ENCODE measurements at places on chromosomes 6 and 20.

- DNase-seq, result no peak
Measured at GRCh38 chr6:153801917-153802316, 237.1 kb upstream of the OPRM1 start.

DNA sequence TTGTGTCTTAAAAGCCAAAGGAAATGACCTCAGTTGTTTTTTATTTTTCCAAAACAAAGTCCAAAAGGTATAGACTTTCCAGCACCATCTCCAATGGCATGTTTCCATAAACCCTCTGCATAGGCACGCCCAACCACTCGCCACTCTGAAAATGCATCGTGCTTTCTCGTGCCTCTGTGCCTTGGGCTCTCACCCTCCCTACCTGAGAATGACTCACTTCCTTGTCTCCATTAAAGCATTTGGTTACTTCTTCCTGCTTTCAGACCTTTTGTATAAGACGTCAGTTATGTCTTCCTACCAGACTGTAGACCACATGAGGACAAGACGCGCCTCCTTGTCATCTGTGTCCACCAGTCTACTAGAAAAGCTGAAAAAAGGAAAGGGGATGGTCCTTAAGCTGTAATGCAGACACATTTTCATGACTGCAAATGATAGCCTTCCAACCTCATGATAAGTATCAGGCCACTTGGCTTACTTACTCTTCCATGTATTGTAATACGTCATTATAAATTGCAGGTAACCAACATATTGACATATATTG, 61.2 kb upstream of the CDYL start:
- DNase-seq, result no peak

DNA sequence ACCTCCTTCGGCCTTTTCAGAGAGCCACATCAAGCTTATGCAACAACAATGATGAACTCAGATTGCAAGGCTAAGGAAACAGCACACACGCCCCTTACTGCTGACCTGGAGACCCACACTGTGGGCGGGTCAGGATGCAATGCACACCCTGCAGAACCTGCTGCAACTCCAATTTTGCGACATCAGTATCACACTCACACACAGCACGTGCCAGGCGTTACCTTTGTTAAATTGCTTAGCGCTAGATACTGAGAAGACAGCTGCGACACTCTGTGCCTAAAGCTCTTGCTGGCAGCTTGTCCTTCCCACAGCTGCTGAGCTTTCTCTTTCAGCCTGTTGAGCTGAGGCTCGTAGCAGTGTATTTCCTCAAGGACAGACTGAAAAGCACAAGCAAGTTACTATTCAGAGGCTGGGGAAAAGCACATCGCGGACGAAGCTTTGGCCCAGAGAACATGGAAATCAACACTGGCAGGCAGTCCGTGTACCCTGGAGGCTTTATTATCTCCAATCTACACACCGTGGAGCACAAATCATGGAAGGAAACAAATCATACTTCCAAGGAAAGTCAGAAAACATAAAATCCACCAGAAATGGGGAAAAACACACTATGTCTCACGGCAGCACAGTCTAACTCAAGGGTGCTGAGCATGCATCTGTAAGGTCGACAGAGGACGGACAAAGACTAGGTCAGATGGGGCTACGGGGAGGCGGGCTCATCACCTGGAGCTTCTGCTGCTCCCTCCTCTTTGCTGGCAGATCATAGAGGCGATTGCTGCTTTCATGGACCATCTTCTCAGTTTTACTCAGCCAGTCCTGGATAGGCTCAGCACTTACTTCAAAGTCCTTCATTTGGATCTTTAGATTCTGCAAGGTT, 268.2 kb downstream of the SYNE1 start:
- no peak for DNase-seq

DNA sequence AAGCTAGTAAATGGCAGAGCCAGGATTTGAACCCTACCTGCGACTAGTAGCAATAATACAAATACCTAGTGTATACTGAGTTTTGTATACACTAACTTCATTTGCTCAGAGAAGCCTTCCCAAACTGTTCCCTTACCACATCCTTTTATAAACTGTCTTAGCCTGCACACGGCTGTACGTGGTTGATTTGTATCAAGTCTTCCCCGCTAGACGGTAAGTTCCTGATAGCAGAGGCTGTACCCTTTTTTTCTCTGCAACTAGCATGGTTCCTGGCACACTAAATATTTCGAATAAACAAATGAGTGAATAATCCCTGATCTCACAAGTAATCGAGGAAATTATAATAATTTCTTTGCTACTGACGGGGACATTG, 636 bp downstream of the RTF2 start:
- DNase-seq, result peak; percentile 19

DNA sequence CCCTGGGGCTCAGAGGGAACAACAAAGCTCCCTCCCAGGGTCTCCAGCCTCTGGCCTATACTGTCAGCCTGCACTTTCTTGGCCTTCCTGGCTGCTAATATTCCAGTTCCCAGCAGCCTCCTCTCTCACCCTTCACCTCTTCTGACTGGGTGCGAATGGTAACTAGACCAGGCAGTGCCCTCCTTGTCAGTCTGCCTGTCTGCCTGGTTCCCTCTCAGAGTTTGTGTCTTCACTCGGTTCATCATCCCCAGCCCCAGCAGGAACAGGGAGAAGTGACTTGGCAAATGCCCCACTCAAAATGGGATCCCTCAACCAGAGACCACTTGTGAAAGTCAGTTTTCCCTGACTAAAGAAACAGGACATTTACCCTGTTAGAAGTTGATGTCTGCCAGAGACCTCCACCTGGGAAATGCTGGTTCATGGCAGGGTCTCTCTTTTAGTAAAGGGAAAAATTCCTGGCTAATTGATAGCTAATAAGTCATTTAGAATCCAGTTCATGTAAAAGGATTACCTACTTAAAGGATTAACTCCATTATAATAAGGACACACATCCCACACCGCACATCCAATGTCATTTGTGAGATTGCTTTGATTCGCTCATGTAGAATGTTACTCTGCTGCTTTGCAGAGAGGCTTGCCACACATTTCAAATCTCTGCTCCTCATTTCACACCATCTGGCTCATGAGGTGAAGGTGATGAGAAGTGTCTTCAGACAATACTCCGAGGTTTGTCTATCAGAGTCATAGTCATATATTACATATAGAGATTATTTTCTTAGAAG, 18.6 kb upstream of the MICB start:
- DNase-seq, result no peak

DNA sequence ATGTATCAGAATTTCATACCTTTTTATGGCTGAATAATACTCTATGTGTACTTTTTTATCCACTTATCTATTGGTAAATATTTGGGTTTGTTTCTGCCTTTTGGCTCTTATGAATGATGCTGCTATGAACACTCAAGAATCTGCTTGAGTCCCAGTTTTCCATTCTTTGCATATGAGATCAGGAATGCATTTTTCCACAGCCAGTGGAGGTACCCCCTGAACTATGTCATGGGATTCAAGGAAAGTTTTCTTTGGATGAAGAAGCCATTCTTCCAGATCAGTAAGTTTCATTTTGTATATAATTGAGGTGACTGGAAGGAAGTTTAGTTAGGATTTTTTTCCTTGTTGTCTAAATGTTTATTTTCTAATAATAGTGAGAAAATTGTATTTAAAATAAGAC, 40.9 kb downstream of the NKX2-4 start:
- no peak for DNase-seq

DNA sequence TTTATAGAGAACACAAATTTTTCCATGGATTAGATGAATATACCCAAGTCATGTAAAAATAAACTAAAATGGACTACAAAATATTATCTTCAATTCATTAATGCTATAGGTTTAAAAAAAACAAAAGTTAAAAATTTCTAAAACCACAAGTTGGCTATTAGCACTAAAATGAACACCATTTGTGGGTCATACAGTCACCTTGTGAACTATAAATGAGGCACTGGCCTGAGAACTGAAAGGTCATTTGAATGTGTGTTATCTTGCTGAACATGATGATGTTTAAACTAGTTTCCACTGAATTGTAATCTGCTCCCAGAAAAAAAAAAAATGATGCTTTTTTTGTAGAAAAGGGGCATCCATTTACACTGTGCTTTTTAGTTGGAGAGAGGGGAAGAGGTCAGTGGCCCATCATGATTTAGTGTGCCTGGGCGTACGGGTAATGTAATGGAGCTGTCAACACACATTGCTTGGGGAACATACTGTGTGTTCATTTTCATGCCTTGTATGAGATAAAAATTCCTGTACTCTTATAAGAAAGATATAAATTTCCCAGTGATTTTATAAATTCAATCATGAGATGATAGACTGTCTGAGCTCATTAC, 96.6 kb upstream of the FKBP1C start:
- DNase-seq, result no peak

- no peak for DNase-seq
Measured at GRCh38 chr6:15264902-15265761, 19.3 kb downstream of the JARID2 start.

- no peak for DNase-seq
Measured at GRCh38 chr6:78076371-78076770, 423.5 kb downstream of the MEI4 start.

DNA sequence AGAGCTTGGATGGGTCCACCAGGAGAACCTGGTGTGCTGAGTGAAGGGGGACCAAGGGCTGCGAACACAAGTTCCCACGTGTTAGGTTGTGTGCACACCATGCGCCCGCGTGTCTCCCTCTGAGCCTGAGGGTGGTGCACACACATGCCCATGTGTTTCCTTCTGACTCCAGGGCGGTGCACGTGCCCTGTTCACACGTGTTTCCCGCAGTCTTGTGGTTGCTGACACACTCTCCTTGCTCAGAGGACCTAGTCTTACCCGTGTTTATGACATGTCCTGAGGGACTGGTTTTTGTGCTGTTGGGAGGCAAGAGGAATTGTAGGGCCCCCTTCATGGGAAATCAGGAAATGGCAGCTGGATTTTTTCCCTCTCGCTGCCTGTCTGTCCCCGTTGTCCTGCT, 36.3 kb upstream of the PCMTD2 start:
- no peak for DNase-seq

DNA sequence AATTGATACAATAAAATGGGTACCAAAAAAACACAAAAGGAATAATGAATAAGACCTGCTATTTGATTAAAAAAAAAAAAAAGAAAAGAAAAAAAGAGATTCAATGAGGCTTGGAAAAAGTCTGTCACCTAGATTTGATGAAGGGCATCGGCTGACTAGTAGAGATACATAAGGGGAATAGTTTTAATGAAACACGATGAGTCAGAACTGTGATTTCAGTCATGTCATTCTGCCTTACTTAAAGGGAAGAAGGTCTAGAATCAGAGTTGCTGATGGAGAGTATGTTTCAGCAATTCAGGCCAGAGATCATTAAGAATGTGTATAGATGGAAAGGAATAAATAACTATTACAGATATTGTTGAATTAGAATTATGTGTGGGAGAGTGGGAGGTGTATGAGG, 565.9 kb upstream of the RNF217 start:
- DNase-seq, result no peak

GRCh38 chr20:61902221-61902869, 163.3 kb downstream of the TAF4 start:
- DNase-seq, result no peak

DNA sequence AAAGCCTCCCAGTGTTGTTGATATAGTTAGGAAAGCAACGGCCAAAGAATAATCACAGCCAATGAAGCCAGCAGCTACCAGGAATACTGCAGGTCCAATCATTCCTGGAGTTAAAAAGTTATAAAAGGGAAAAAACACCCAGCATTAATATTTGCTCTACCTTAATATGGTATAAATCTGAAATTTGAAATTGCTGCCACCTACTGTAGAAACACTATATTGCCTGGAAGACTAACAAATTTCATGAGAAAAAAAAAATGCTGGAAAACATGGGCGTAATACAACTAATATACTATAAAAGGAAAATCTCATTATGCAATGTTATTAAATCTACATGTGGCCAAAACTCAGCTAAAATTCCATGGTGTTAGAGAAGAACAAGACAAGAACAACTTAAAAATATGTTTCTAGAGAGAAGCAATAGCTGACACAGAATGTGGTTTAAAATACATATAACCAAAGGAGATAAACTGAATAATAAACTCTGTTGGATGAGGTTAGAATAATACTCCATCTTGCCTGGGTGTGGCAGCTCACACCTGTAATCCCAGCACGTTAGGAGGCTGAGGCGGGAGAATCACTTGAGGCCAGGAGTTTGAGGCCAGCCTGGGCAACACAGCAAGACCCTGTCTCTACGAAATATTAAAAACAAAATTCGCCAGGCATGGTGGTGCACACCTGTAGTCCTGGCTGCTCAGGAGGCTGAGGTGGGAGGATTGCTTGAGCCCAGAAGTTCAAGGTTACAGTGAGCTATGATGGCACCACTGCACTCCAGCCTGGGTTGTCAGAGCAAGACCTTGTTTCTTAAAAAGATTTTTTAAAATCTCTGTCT, 43.1 kb downstream of the SLC17A5 start:
- DNase-seq, result peak; percentile 86

DNA sequence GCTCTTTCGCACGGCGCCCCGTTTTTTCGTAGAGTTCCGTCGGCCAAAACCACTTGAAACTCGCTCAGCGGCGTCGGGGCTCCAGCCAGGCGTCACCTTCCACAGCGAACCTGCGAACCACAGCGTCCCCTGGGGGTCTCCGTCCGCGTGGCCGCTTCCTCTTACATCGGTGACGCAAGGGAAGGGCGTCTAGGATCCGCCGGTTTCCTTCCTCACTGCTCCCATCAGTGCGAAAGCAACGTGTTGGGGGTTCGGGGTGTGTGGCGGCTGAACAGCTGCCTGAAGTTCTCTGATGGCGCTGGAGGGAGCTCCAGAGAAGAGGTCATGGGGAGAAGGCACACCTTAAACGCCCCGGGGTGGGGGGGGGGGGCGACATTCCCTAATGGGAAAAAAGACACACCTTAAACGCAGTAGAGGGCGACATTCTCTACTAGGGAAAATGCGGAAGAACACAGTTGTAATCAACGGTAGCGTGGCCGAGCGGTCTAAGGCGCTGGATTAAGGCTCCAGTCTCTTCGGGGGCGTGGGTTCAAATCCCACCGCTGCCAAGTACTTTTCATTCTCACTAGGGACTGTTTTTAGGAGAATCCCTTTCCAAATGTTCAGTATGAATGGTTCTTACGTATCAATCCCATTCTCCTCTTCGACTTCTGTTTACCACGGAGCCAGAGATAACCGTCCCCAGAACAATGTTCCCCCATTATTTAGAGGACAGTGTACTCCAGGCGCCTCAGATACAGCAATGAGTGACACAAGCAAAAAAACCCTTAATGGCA, 16.4 kb downstream of the ZNF311 start:
- DNase-seq, result peak; percentile 65

DNA sequence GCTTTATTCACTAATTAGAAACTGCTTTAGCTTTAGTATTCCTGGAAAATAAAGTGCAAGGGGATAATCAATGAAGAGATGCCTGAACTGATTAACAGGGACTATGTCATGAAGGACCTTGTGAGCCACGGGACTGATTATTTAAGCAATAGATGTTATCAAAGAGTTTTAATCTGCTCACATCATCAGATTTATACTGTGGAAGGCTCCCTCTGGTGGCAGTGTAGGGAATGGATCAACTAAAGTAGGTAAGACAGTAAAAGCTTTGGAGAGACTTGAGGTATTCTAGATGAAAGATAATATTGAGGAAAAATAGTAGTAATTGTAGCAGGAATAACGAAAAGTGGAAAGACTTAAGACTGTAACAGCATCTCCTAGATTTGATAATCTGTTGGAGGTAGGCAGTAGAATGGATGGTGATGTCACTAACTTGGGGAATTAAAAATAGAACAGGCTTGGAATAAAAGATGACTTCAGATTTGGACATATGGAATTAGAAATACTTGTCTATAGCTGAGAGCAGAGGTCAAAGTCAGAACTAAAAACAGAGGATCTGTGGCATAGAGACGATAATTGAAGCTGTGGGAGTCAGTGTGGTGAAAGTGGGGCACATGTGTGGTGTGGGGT, 80.3 kb upstream of the HTR1E start:
- peak; percentile 73 for DNase-seq
